GM18507 (cell line): ENCODE measurements at places on chromosomes 7 and 10.

DNA sequence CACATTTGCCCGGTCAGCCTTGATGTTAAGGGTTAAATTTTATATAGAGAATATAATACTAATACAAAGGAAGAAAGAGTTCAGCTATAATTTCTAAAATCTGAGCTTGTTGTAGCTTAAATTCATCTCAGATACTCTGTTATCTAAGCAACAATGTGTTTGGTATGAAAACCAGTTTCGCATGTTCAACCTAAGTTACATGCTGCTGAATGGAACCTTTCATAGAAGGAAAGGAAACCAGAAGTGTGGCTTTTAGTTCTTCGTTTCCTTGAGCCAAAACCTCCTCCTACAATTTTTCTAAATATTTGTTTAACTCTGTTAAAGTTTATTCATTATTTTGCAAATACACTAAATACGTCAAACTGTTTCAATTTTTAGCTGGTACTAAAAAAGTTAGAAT lies 18.5 kb downstream of the AGR2 start:
- no peak for DNase-seq

DNA sequence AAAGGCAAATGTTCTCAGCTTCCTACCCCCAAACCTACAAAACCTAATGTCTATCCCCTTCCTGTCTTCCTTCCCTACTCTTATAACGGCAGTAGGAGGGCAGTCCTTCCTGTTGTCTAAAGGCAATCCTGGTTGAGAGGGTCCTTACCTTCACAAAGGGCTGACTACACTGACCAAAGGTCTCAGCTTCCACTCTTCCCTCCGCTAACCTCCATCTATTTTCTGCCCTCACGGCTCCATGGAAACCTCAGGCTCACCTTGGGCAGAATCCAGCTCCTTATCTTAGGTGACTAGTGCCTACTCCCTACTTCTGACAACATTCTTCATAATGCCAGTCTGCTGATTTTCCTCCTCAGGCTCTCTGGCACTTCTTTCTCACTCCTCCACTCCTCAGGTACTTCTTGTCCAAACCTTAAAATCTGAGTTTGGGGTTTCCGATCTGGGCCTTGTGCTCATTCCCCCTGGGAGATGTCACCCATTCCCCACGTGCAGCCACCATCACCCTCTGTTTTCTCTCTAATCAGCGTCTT lies 542 bp downstream of the FBXL13 start:
- no peak for DNase-seq

GRCh38 chr10:63281967-63282366 lies 148.8 kb downstream of the NRBF2 start:
- DNase-seq = no peak

DNA sequence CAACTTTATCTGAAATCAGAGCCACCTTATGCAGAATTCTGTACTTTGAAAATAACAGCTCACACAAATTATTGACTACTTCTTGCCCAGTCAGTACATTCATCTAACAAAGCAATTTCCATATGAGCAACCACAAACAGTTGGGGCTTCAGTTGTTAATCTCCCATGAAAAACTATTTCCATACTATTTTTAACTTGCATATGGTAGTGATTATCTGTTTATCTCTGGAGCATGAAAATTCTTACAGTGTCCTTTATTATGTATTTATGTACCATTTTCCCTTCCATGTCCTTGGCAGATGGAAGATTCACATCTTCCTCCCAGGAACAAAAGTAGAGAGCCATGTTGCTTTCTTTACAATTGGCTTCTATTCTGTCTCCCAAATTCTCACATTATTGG lies 285.7 kb downstream of the CRPPA start:
- DNase-seq = no peak

- DNase-seq = no peak
These were observed 436.8 kb downstream of the RPS24 start for GRCh38 chr10:78470267-78471103.

GRCh38 chr10:101837748-101838147 lies 5.9 kb downstream of the KCNIP2 start:
- no peak for DNase-seq

- DNase-seq = no peak
These were observed 1.9 kb upstream of the SORCS1 start for GRCh38 chr10:107166403-107166802.

GRCh38 chr7:151830121-151830830 lies 46.6 kb downstream of the PRKAG2 start:
- DNase-seq = no peak

- no peak for DNase-seq
These were observed 2.2 kb downstream of the COMTD1 start for GRCh38 chr10:75233444-75234016.

- DNase-seq = no peak
These were observed 83.2 kb upstream of the LEP start for GRCh38 chr7:128157906-128158305.
